Activated T-helper 1 cell treated with Interleukin-2 at 50 U/mL for 16 hours (primary cell): ENCODE measurements at places on chromosomes 3 and 15.

- no peak for DNase-seq
Measured at GRCh38 chr3:35966629-35967464, 327.5 kb downstream of the ARPP21 start.

- no peak for DNase-seq
Measured at GRCh38 chr3:122967765-122968164, 59.8 kb downstream of the SEMA5B start.

DNA sequence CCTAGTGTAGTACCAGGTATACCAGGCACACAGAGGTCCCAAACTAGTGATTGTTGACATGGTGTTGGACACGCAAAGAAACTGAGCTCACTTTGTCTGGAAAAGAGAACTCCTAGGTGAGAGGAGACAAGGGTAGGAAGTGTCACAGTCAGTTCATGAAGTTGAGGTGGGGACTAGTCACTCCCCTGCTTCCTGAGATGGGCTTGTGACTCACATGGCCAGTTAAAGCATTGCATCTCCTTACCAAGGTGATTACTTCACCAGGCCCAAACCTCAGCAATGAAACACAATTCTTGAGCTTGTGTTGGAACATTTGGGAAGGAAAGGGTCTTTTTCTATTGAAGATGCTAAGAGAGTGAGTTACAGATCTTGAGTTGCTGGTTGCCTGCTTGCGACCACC is 49.2 kb upstream of the RAD18 start:
- DNase-seq = no peak

DNA sequence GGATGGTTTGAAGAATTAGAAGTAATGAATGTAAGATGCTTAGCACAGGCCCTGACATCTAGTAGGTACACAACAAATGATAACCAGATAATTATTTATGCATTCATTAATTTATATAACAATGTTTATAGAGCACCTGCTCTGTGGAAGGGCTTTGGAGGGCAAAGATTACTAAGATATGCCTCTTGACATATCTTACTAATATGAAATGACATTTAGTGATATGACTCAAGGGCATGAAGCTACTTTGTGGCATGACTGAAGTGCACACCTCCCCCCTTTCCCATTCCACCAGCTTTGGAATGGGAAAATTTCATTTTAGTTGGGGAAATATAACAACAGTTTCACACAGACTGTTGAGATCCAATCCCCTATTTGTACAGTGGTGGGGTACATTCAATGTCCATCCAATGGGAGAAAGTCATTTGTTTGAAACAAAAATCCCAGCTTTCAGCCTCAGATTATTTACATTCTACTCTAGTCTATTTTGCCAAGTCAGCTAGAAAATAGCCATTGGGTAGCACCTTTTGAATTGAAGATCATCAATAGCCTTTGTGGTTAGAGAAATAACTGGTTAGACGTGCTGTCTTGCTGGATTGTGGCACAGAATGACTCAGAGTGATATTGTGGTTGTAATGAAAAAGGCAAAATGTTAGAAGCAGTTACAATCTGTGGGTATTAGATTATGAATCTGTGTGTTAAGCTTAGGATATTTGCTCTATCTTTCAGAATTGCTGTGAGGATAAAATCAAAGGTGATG is 72.9 kb downstream of the MOBP start:
- DNase-seq = no peak

DNA sequence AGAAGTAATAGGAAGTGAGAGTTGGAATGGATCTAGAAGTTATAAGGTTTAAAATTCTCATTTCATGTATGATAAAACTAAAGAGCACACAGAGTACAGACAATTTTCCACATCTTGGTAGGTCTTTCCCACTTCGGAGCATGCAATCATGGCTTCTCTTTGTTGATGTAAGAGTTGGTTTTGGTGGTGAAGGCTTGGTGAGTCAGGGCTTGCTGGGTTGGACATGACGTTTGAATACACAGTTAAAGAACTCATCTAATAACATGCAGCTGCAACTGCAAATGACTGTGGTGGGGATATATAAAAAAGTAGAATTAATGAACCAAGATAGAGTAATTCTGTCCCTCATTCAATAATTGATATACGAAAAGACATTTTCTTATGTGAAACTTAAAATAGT is 39.5 kb upstream of the GRM7 start:
- DNase-seq = no peak

DNA sequence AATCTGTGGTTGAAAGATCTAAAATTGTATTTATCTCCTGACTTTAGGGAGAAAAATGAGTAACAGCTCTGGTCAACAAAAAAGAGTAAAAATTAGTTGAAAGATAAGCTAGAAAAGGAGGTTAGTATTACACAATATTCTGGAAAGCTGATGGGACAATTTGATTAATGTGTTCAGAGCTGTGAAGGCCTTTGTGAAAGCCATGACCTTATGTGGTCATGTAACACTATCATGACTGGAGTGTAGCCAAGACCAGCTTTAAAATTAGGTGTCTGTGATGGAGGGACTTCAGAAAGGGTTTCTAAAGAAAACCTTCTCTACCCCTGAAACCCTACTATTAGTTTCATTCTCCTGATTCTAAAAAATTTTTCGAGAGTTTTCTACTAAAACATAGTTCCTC is 127.2 kb downstream of the NFKBIZ start:
- DNase-seq = no peak

DNA sequence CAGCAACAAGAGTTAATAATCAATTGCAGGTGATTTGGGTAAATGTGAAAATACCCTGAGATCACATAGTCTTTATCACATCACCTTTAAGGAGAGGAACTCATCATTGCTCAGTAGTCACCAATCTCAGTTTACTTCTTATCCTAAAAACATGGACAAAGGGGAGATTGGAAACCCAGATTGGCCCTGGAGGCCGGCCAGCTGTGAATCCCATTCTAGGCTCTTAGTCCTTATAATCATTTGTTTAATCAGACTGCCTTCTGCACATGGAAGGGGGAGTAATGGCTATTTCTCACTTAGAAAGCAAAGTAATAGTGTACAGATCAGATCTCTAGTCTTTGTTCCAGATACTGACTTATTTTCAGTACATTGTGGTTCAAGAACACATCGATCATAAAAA is 37.2 kb upstream of the CPB1 start:
- no peak for DNase-seq

GRCh38 chr3:142595581-142595950 is 627 bp upstream of the PLS1 start:
- no peak for DNase-seq

DNA sequence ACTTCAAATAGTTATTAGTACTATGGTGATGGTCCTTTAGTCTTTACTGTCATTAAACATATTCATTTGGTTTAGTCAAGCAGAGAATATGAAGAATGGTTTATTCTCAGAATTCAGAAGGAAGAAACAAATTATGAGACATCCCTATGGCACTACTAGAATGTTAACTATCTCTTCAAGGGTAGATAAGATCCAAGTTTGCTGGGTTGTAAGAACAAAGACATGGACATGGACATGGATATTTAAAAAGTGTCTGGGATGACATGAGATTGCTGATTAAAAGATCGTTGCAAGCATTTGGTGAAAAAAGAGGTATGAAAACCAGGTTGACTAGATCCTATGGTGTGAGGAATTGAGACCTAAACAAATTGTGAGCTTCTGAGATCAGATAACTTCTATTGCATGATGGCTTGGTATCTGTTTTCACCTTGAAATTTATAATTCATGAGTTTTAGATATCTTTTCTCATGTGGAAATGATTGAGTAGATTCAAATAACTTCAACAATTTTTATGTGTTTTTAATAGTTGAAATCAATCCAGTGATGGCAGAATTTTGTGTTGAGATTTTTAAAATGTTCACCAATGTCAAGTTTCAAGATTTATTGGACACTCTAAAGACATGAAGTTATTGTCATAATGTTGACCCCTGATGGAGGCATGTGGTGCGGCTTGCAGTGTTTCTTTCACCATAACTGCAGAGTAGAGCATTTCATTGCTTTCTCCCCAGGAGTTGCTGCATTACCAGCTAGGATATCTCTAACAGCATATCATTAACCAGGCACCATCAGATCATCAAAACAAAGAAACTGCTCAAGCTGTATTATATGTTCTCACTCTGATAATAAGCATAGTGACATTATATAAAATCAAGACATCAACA is 72.6 kb downstream of the NAALADL2 start:
- DNase-seq = no peak

GRCh38 chr15:62931650-62932049 is 110.9 kb upstream of the TPM1 start:
- DNase-seq = no peak

GRCh38 chr3:83065851-83066460 is 1304.5 kb upstream of the GBE1 start:
- DNase-seq = no peak

GRCh38 chr3:18124501-18124900 is 300.6 kb downstream of the SATB1 start:
- DNase-seq = no peak

GRCh38 chr3:197491923-197492664 is 63.7 kb downstream of the BDH1 start:
- DNase-seq = no peak

DNA sequence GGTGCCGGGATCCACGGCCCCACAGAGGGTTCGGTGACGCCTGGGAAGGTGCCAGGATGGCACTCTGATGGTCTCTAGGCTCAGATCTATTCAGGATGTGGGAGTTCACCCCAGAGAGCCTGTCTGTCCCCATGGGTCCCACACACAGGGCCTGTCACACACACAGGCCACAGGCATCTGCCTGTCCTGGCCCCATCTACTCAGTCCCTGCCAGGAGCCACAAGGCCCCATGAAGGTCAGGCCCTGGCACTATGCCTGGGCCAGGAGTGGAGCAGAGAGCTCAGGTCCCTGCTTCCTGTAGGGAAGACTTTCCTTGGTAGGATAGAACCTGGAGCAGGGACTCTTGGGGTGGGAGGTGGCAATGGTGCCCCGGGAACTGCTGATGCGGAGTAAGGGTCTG is 49.0 kb upstream of the FURIN start:
- DNase-seq = no peak

GRCh38 chr3:31858439-31858838 is 122.6 kb downstream of the OSBPL10 start:
- no peak for DNase-seq

- DNase-seq = no peak
Measured at GRCh38 chr3:8997151-8997550, 33.9 kb upstream of the RAD18 start.

DNA sequence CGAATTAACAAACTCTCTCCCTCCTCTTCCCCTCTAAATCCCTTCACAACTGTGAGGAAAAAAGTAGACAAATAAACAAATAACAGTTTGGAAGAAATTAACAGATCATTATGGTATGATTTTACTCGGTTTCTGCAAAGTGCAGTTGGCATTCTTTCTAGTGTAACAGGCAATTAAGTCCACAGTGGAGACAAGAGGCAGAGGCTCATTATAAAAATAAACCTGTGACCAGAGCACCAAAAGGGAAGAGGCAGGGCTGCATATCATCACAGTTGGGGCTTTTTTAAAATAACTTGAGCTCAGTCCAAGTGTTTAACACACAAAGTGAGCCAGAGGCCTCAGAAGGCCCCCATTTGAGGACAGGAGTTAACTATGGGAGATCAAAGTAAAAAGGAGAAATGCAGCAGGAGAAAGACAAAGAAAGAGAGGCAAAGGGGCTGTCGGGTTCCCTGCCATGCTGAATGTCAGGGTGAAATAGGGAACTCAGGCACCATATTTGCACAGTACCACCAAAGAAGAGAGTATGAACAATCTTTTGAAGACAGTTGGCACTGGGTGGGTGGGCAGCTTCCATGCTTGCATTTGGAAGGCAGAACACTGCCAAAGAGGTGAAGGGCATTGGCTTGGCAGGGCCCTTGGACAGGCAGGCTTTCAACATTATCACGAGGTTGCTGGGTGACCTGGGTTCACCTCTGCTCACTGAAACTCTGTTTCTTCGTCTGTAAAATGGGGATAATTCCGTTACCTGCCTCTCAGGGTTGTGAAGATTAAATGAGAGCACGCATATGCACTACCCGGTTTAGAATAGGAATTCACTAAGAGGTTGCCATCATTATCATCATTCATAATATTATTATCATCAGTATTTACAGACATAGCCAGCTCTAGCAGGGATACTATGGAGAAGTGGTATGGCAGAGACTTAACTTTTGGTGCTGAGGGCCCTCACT is 134.5 kb downstream of the MEX3B start:
- no peak for DNase-seq

DNA sequence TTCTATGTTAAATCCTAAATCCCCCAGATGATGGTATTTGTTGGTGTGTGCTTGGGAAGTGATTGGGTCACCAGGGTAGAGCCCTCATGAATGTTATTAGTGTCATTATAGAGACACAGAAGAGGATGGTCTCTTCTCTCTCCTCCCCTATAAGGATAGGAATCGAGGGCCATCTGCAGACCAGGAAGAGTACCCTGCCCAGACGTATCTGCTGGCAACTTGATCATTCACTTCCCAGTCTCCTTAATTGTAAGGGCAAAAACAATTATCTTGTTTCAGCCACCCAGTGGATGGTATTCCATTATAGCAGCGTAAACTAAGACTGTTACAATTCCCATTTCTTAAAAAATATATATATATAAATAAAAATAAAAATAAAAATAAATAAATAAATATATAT is 892.2 kb downstream of the SI start:
- DNase-seq = no peak
